NCI-H524 (cell line): ENCODE measurements at places on chromosomes 11 and 22.

DNA sequence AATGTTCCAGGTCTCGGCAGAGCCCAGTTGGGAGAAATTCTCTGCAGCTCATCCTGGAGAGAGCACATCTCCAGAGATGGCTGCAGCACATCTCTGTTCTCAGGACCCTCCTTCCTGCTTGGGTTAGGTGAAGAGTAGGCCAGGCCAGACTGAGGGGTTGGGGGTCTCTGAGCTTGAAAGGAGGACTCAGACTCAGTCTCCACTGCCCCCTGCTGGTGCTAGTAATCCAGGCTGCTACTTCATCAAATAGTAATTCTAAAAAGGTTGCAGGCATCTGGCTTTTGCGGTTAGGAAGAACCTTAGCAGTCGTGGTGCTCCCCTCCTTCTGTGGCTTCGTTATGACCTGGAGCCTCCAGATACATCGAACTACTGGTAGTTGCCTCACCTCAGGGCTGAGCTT lies 9.7 kb downstream of the TUB start:
- no peak for DNase-seq

DNA sequence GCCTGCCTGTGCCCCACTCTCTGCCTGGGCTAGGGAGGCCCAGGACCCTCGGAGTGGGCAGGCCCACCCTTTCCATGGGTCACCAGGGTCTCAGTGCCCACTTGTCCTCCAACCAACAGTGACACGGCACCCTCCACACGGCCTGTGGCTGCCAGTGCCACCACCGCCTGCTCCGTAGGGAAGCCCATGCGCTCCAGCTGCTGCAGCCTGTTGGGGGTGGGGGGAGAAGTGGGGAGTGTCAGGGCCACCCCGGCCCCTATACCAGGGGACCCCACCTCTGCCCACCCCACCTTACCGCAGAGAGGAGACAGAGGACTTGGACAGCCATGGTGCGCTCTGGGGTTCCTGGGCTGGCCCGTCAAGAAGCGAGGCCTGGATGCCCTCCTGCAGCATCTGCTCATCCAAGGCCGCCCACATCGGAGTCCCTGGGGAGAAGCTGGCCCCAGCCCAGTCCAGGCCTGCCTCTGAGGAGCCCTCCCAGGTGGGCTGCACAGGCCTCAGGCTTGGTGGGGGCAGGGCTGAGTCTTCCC lies 7.7 kb downstream of the RHBDD3 start:
- no peak for DNase-seq

GRCh38 chr22:30781271-30781875 lies 86.7 kb downstream of the OSBP2 start:
- no peak for DNase-seq

GRCh38 chr11:35968386-35969088 lies 24.7 kb downstream of the LDLRAD3 start:
- peak; percentile 93 for DNase-seq
